Vagina (tissue), 2 donors: ENCODE measurements at places on chromosomes 7 and 10.

- no peaks in the 10 kb centered on the region for H3K27me3 ChIP-seq
- no peak overlapping the region for H3K4me3 ChIP-seq
- no peaks in the 10 kb centered on the region for H3K4me1 ChIP-seq
- DNase-seq, result no peak
- no peak overlapping the region for H3K27ac ChIP-seq
- no peaks in the 10 kb centered on the region for H3K36me3 ChIP-seq
Observed at GRCh38 chr10:92111336-92111939, 179.4 kb downstream of the CPEB3 start.

DNA sequence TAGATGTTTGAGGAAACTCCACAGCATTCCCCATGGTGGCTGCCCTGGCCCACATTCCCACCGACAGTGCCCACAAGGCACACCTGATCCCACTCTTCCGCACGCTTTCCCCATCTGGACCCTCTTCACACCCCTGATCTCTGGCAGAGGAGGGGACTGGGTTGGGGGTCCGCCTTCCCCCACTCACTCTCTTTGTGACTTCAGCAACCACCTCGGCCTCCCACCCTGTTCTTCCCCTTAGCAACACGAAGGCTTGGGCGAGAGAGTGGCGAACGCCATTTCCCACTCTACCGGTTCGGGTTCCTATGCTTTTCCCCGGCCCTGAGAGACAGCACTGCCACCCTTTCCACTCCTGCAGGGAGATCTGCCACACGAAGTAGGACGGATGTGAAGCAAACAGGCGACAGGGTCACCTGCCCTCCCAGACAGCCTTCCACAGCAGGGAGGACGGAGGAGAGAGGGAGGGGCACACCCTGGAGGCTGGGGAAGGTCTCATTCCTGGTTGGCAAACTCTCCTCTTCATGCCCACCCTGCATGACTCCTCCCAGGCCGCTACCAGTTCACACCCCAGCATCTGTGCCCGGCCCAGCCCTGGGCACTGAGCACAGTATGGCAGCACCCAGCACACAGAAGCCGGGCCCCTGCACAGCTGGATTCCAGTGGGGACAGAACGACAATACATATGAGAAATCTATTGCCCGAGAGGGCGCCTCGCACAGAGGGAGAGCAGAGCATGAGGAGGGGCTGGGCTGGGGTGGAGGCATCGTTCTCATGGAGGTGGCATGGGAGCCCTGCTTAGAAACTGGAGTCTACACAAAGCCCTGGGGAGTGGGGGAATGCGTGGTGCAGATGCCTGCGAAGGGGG, 93.5 kb downstream of the PAXIP1 start:
- H3K36me3 ChIP-seq, result no peaks in the 10 kb centered on the region
- DNase-seq, result no peak
- no peak overlapping the region for H3K4me3 ChIP-seq
- no peaks in the 10 kb centered on the region for H3K27me3 ChIP-seq
- H3K27ac ChIP-seq, result no peak overlapping the region

DNA sequence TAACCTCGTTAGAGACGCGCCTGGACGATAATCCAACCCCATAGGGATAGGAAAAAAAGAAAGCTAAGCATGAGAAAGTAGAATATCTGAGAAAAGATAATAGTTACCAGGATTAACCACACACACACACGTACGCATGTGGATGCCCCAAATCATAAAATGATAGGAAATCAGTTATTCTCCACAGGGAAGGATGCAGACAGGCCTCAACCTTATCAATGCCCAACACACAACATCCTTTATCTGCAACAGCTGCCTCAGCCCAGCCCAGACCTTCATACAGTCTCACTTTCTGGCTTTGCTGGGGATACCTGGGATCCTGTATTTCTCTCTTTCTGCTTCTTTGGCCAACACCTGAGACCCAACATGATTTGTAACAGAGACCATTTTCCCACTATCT, 123.0 kb downstream of the NOC3L start:
- no peak for DNase-seq
- H3K27me3 ChIP-seq, result no peaks in the 10 kb centered on the region
- no peak overlapping the region for H3K27ac ChIP-seq
- no peak overlapping the region for H3K4me3 ChIP-seq

DNA sequence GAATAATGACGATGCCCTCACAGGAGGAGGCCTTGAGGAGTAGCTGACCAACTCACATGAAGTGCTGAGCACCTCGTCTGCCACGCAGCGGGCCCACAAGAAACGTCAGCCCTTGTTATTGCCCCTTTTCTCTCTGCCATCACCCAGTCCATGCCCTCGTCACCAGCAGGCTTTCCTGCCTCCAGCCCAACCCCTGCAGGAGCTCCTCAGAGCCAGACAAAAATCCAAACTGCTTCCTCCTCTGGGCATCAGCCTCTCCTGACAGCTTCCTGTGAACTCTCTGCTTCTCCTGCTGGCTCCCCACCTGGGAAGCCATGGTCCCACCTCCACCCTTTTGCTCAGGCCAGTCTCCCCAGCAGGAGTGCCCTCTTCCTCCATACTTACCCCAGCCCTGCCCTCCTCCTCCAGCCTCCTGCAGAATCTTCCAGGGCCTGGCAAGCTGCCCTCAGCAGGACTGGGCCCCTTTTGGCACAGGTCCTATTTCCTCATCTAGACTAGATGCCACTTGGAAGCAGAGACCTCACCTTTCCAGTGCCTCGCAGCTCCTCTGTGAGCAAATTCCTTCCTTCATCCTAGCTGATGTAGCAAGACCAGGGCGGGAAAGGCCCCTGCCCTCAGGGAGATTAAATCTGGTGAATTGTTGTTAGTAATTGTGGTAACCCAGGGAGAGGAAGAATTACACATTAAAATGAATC, 115.1 kb downstream of the C10orf105 start:
- no peak overlapping the region for H3K27ac ChIP-seq
- no peaks in the 10 kb centered on the region for H3K36me3 ChIP-seq
- no peaks in the 10 kb centered on the region for H3K27me3 ChIP-seq
- DNase-seq, result no peak

DNA sequence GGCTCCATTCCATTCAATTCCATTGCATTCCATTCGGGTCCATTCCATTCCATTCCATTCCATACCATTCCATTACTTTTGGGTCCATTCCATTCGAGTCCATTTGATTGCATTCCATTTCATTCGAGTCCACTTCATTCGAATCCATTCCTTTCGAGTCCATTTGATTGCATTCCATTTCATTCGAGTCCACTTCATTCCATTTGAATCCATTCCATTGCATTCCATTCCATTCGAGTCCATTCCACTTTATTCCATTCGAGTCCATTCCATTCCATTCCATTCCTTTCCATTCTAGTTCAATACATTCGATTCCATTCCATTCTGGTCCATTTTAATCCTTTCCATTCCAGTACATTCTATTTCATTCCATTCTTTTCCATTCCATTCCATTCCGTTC, 334.0 kb downstream of the ZNF33B start:
- DNase-seq, result no peak
- no peaks in the 10 kb centered on the region for H3K4me1 ChIP-seq
- H3K36me3 ChIP-seq, result no peaks in the 10 kb centered on the region
- H3K4me3 ChIP-seq, result no peak overlapping the region
- no peaks in the 10 kb centered on the region for H3K27me3 ChIP-seq
- no peak overlapping the region for H3K27ac ChIP-seq

- no peaks in the 10 kb centered on the region for H3K36me3 ChIP-seq
- no peak for DNase-seq
- no peaks in the 10 kb centered on the region for H3K27me3 ChIP-seq
- no peak overlapping the region for H3K27ac ChIP-seq
Observed at GRCh38 chr10:97574374-97575126, 2.0 kb downstream of the ANKRD2 start.

GRCh38 chr7:841943-842342, 9.7 kb downstream of the SUN1 start:
- H3K36me3 ChIP-seq, result no peaks in the 10 kb centered on the region
- H3K27me3 ChIP-seq, result no peaks in the 10 kb centered on the region
- no peak for DNase-seq
- H3K4me3 ChIP-seq, result no peak overlapping the region

- H3K4me3 ChIP-seq, result no peak overlapping the region
- H3K27ac ChIP-seq, result no peak overlapping the region
- no peaks in the 10 kb centered on the region for H3K36me3 ChIP-seq
- H3K27me3 ChIP-seq, result peaks cover 37% of the 10 kb centered on the region
- DNase-seq, result no peak
- peaks cover 39% of the 10 kb centered on the region for H3K4me1 ChIP-seq
Observed at GRCh38 chr10:8039321-8039881, 15.1 kb upstream of the GATA3 start.

GRCh38 chr7:116145245-116145852, 65.0 kb upstream of the TES start:
- no peaks in the 10 kb centered on the region for H3K27me3 ChIP-seq
- H3K4me3 ChIP-seq, result no peak overlapping the region
- H3K27ac ChIP-seq, result no peak overlapping the region

- no peak overlapping the region for H3K4me3 ChIP-seq
- DNase-seq, result no peak
- H3K4me1 ChIP-seq, result no peaks in the 10 kb centered on the region
- H3K36me3 ChIP-seq, result no peaks in the 10 kb centered on the region
Observed at GRCh38 chr7:148672041-148672440, 26.7 kb upstream of the CUL1 start.

DNA sequence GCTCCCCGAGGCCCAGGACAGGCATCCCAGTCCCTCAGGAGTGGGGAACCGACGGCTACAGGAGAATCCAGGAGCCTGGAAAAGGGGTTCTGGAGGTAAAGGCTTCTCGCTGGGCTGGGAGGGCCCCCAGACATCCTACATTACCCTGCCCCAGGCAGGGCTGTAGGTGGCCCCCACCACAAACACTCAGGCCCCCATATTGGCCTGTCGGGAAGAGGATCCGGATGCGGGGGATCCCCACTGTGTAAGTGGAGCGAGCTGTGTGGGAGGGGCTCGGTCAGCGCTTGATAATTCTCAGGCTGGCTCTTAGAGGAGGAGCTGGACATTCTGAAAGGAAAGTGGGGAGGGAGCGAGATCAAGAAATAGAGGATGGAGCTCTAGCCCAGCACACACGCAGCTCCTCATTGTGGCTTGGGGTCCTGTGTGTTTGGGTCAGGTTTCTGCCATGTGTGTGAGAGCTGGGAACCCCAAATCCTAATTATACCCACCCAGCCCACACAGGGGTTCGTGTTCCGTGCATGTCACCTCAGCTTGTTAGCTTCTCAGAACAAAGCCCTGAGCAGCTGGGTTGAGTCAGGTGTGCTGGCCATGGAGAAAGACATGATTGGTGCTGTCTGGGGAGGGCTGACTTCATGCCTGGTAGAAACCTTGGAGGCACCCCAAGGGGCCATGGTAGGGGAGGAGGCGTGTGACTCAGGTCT, 49.4 kb downstream of the ZNF467 start:
- no peak for DNase-seq
- H3K4me1 ChIP-seq, result no peaks in the 10 kb centered on the region
- H3K36me3 ChIP-seq, result peaks cover 82% of the 10 kb centered on the region
- H3K27me3 ChIP-seq, result no peaks in the 10 kb centered on the region

DNA sequence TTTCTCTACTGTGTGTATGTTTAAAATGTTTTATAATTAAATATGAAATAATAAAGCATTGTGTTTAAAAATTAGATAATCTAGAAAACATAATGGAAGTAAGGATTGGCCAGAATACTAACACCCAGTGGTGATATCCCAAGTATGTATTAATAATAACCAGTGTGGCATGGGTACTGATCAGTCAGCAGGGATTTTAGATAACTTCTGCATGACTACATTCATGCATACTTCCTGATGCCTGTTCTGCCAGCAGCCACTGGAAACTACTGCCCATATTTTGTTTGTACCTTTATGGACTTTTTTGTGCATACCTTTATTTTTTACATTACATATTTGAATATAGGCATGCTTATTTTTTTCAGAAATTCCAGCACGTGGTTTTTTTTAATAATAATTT, 156.6 kb upstream of the TMEM196 start:
- no peaks in the 10 kb centered on the region for H3K36me3 ChIP-seq
- no peaks in the 10 kb centered on the region for H3K4me1 ChIP-seq
- H3K27ac ChIP-seq, result no peak overlapping the region
- H3K27me3 ChIP-seq, result no peaks in the 10 kb centered on the region
- no peak overlapping the region for H3K4me3 ChIP-seq

DNA sequence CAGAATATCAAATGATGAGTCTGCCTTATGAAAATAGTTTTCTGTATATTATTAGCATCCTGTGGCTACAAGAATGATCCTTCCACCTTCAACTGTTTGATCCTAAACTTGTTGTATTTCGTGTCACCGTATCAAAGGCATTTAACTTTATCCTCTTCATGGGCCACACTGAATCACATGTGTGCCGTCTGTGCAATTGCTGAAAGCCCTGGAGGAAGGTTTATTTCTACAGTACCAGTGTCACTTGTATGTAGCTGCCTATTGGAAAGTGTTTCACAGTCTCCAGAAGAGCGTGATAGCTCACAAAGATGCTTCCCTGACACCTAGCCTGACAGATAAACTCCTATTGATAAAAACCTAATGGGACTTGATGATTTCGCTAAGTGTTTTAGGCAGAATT, 94.5 kb downstream of the ITGA8 start:
- no peaks in the 10 kb centered on the region for H3K27me3 ChIP-seq
- no peak for DNase-seq
- H3K4me1 ChIP-seq, result peaks cover 7% of the 10 kb centered on the region
- no peaks in the 10 kb centered on the region for H3K36me3 ChIP-seq
- peak overlapping the region; percentile 23 for H3K27ac ChIP-seq

- no peak overlapping the region for H3K4me3 ChIP-seq
- H3K27ac ChIP-seq, result peak overlapping the region; percentile 61
- peak; percentile 97 for DNase-seq
- no peaks in the 10 kb centered on the region for H3K27me3 ChIP-seq
- H3K4me1 ChIP-seq, result peaks cover 20% of the 10 kb centered on the region
Observed at GRCh38 chr10:98361131-98362025, 53.6 kb downstream of the PYROXD2 start.

- no peak overlapping the region for H3K4me3 ChIP-seq
- H3K27me3 ChIP-seq, result no peaks in the 10 kb centered on the region
- H3K27ac ChIP-seq, result no peak overlapping the region
- no peaks in the 10 kb centered on the region for H3K36me3 ChIP-seq
- peaks cover 7% of the 10 kb centered on the region for H3K4me1 ChIP-seq
Observed at GRCh38 chr10:99784016-99784726, 1.7 kb downstream of the ABCC2 start.

- H3K4me1 ChIP-seq, result peaks cover 12% of the 10 kb centered on the region
- no peak for DNase-seq
- H3K27me3 ChIP-seq, result peaks cover 3% of the 10 kb centered on the region
- no peaks in the 10 kb centered on the region for H3K36me3 ChIP-seq
- H3K27ac ChIP-seq, result no peak overlapping the region
Observed at GRCh38 chr10:114045136-114046086, 1.7 kb downstream of the ADRB1 start.

GRCh38 chr10:33487014-33487776, 152.7 kb upstream of the NRP1 start:
- no peaks in the 10 kb centered on the region for H3K27me3 ChIP-seq
- peaks cover 9% of the 10 kb centered on the region for H3K4me1 ChIP-seq
- H3K36me3 ChIP-seq, result no peaks in the 10 kb centered on the region
- DNase-seq, result no peak

- H3K4me1 ChIP-seq, result no peaks in the 10 kb centered on the region
- no peak overlapping the region for H3K4me3 ChIP-seq
- DNase-seq, result no peak
- no peaks in the 10 kb centered on the region for H3K36me3 ChIP-seq
- no peak overlapping the region for H3K27ac ChIP-seq
Observed at GRCh38 chr10:97882142-97883091, 32.8 kb downstream of the GOLGA7B start.
